ENCODE measurements at places on chromosomes 13 and 19.
A peak's percentile ranks its signal among the peaks of the same experiment; 100 is the strongest.

- H3K4me3 ChIP-seq, result no peak overlapping the region
- H3K36me3 ChIP-seq, result no peaks in the 10 kb centered on the region
- H3K27me3 ChIP-seq, result no peaks in the 10 kb centered on the region
- DNase-seq, result no peak
- H3K27ac ChIP-seq, result peak overlapping the region; percentile 83
Measured at GRCh38 chr13:51636349-51636890, 52.2 kb downstream of the WDFY2 start.

DNA sequence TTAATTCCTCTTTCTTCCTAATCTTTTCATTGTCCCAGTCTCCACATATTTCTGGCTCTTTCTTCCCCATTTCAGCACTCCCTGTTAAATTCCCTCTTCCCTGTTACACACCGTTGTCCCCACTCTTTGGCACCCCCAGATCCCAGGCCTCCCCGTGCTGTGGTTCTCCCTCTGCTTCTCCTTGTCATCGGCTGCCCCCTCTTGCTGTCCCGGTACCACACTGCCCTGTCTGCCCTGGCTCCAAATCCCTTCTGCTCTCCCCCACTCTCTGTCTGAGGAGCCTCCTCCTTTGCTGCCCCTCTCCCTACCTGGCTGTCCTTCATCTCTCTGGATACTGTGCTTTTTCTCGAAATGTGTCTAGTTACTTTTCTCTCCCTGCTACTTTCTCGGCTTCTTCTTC lies 983 bp downstream of the ZNF415 start:
- H3K4me1 ChIP-seq, result peaks cover 30% of the 10 kb centered on the region
- H3K4me3 ChIP-seq, result peak overlapping the region; percentile 74
- no peak overlapping the region for H3K27ac ChIP-seq
- peaks cover 11% of the 10 kb centered on the region for H3K27me3 ChIP-seq
- DNase-seq, result no peak

- peak within 1 kb of the TSS; percentile 90 for H3K4me3 ChIP-seq
- H3K4me1 ChIP-seq, result peaks cover 37% of the 10 kb centered on the region
- no peaks in the 10 kb centered on the region for H3K36me3 ChIP-seq
- peak; percentile 89 for DNase-seq
Measured at GRCh38 chr19:37905946-37906868, at the start of gene WDR87. WDR87 (minus strand) TSS chr19:37906594; CDS start chr19:37898239, 8,355 bp downstream.

DNA sequence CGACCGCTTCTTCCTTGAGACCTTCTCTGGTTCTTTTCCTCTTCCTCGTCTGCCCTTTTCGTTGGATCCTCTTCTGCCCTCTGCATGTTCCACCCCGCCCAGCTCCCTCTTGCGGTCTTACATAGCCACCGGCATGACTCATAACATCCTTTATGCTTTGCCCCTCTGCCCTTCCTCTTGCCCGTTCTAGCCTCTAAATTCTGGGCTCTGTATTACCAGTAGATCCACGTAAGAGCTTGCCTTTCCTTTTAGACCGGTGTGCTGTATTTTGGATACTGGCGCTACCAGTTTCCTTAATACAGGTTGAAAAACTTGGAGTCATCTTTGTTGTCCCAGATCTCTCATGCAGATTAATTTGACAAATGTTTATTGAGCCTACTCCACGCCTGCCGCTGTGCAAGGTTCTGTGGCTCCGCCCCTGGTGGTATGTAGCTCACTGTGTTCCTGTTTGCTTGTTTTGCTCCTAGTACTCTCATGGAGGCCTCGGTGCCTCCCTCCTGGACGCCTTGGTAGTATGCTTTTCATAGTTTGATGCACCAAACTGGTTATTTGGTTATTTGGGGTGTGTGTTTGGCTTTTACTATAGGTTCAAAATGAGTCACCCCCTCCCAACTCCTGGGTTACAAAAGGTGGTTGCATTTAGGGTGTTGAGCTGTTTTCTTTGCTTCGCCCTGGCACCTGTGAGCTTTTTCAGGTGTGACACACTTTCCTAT lies 1.7 kb downstream of the GTF3A start:
- 0 out of 2 replicates have a peak overlapping the region, but pooled peaks have one; percentile 24 for H3K27ac ChIP-seq
- H3K4me3 ChIP-seq, result peak overlapping the region; percentile 80
- DNase-seq, result peak; percentile 29
- H3K27me3 ChIP-seq, result peaks cover 19% of the 10 kb centered on the region
- H3K4me1 ChIP-seq, result peaks cover 21% of the 10 kb centered on the region
- peaks cover 26% of the 10 kb centered on the region for H3K36me3 ChIP-seq

DNA sequence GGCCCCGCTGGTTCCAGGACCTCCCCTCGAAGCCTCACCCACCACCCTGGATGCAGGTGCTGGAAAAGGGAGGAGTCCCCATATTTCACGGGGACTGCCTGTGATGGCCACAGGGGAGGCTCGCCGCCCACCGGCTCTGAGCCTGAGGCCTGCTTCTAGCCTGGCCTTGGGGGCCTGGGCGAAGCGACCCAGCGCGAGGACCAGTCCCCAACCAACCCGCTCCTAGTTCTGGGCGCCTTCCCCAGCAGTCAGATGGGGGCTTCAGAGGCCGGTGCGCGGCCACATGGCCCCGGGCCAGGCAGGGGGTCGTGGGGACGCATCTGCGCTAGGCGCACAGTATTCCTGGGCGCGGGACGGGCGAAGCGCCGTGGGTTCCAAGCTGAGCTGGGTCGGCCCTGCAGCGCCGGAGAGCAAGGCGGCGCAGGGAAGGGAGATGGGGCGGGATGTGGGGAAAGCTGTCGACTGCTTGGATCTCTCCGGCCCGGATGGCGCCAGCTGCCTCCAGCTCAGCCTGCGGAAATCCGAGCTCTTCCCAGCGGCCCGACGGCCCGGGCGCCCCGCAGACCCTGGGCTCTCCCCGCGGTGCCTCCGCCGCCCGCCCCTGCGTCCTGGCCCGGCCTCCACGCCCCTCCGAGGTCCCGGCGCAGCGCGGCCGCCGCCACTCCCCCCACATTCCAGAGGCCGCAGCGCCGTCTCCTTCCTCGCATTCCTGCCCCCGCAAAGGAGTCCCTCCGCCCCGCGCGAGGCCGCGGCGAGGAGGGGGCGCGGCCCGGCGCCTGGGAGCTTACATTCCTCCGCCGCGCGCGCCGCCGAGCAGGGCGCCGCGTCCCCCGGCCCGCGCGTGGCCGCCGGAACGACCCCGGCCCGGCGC lies at the start of gene WTIP:
Gene WTIP, plus strand, starts transcription at position 788 of the 871 bp plus-strand sequence. CDS start 217 bp downstream, outside the sequence.
- H3K27me3 ChIP-seq, result peaks cover 31% of the 10 kb centered on the region
- peak within 1 kb of the TSS; percentile 83 for H3K4me3 ChIP-seq
- peaks cover 5% of the 10 kb centered on the region for H3K36me3 ChIP-seq
- peak; percentile 87 for DNase-seq
- H3K4me1 ChIP-seq, result peaks cover 24% of the 10 kb centered on the region

- H3K4me3 ChIP-seq, result no peak overlapping the region
- H3K4me1 ChIP-seq, result peaks cover 11% of the 10 kb centered on the region
- no peaks in the 10 kb centered on the region for H3K36me3 ChIP-seq
- DNase-seq, result no peak
- no peaks in the 10 kb centered on the region for H3K27me3 ChIP-seq
Measured at GRCh38 chr13:89380101-89380500, 1708.9 kb downstream of the SLITRK5 start.

DNA sequence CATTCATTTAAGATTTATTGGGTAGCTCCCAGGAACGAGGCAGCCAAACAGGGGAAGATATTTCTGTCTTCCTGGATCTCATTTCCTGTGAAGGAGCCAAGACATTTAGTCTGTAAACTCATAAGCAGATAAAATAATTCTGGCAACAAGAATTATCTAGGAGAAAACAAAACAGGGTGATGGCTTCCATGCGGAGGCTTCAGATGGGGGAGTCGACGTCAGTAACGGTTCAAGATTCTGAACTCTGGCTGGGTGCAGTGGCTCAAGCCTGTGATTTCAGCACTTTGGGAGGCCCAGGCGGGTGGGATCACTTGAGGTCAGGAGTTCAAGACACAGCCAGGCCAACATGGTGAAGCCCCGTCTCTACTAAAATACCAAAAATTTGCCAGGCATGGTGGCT lies 1.3 kb downstream of the GNA15 start:
- no peaks in the 10 kb centered on the region for H3K36me3 ChIP-seq
- no peak for DNase-seq
- no peak overlapping the region for H3K4me3 ChIP-seq

DNA sequence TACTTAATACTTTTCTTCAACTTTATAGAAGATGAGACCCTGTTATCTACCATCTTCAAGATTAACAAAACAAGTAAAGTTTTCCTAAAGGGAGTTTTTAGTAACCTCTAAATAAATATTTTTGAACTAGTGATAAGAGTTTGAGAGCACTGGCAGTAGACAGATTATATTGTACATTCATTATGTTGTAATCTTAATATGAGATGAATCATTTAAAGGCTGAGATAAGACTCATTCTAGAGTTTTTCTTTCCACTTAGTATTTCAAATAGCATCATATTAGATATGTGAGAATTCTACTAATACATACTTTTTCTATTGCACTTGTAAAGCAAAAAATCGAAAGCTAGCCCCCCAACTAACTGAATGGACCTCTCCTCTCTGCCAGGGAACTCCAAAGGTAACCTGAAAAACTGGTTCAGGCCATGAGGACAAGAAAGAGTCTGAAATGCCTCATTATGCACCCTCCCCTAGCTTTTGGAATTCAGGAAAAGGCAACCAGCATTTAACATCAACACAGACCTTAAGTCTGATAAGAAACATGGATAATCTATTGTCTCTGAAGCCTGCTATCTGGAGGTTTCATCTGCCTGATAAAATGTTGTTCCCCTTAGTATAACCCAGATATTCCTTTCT lies 875.4 kb upstream of the SLC10A2 start:
- H3K36me3 ChIP-seq, result peaks cover 9% of the 10 kb centered on the region
- H3K4me3 ChIP-seq, result no peak overlapping the region
- DNase-seq, result no peak
- H3K4me1 ChIP-seq, result peaks cover 10% of the 10 kb centered on the region
- H3K27ac ChIP-seq, result no peak overlapping the region
